ENCODE measurements at places on chromosomes 11 and 22. TPM values are rescaled to one million over a fixed set of nuclear protein-coding genes. Genes with fewer than 3 reads are reported as not detected.

The MMP11 gene
- total RNA-seq: 0.50 TPM

The OMP gene
- total RNA-seq: not detected

The DNAJB13 gene
- total RNA-seq: not detected

The INPP5J gene
- total RNA-seq: 0.34 TPM

The THY1 gene
- total RNA-seq: 4.7 TPM

The MS4A8 gene
- total RNA-seq: not detected

The C22orf42 gene
- total RNA-seq: not detected

The FOLR3 gene
- total RNA-seq: not detected

The RTN4RL2 gene
- total RNA-seq: 0.22 TPM

The FAM181B gene
- not detected for total RNA-seq

The UCP3 gene
- 6.6 TPM for total RNA-seq

The TRAF6 gene
- total RNA-seq: 8.7 TPM

The STARD10 gene
- total RNA-seq: 16.4 TPM

The IGF2 gene
- total RNA-seq: 287 TPM

The C11orf52 gene
- total RNA-seq: not detected

The MS4A6E gene
- not detected for total RNA-seq

The CARNS1 gene
- 2.0 TPM for total RNA-seq

The DERL3 gene
- total RNA-seq: 5.0 TPM

The PKDREJ gene
- total RNA-seq: not detected

The FUT4 gene
- total RNA-seq: 5.4 TPM
